A549 treated with RU486 at 1 μM for 4 hours (cell line): ENCODE measurements at places on chromosomes 12 and 14. TPM values are rescaled to one million over a fixed set of nuclear protein-coding genes. Genes with fewer than 3 reads are reported as not detected.

NPAS3 gene
- total RNA-seq = not detected in 5 replicates

RACGAP1 gene
- total RNA-seq = 71.1 to 89.0 TPM (median 77.0 TPM) in 5 replicates

BIN2 gene
- total RNA-seq = 0.12 to 0.21 TPM (median 0.15 TPM) in 4 of 5 replicates, not detected in the other

FAM234B gene
- total RNA-seq = 2.7 to 4.3 TPM (median 4.1 TPM) in 5 replicates
